ENCODE measurements at places on chromosomes 13 and 19.

DNA sequence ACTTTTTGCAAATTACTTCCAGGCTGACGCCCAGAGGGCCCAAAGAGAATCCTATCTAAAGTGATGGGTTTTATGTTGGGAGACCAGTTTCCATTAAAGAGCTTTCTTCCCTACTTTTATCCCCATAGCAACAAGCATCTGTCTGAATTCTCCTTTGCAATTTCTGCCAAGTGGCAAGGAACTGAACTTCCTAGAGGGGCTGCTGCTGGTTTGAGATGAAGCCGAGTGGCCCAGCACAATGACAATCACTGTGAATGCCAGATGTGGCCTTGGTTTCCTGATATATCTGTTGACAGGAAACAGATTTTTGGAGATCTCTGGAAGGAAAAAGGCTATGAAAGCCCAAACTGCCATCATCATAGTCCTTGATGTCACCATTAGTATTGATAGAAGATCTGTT, 198.6 kb downstream of the OXGR1 start:
- no peak for DNase-seq

GRCh38 chr13:70520275-70521036, 412.2 kb upstream of the KLHL1 start:
- no peak for DNase-seq

DNA sequence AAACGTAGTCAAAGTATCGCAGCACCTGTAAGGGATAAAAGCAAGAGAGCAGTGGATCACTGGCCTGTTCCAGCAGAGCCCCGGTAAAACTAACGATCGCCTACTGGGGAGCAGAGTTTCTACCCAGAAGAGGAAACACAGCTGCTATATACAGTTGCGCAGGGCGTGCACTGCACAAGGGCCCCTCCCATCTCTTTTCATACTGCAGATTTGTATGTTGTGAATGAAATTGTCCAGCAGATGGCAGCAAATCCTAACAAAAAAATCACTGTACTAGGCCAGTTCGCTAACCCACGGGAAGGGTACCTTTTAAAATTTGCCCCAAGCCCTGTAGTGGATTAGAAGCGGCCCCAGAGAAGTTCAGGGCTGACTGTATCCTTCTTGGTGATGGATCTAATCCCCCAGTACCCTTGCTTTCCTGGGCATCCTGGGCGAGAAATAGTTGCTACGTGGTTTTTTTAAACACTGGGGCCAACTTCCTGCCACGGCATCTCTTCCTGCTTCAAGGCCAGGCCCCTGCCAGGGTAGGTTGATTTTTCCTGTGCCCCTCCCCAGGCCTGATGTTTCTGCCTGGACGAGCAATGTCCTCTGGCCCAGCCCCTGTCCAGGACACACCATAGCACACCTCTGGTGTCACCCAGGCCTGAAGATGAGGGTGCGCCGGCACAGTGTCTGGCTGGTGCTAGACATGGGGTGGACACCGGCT, 127.0 kb downstream of the IER2 start:
- DNase-seq, result peak; percentile 71

GRCh38 chr19:46915386-46915785, 54.6 kb downstream of the ARHGAP35 start:
- no peak for DNase-seq

DNA sequence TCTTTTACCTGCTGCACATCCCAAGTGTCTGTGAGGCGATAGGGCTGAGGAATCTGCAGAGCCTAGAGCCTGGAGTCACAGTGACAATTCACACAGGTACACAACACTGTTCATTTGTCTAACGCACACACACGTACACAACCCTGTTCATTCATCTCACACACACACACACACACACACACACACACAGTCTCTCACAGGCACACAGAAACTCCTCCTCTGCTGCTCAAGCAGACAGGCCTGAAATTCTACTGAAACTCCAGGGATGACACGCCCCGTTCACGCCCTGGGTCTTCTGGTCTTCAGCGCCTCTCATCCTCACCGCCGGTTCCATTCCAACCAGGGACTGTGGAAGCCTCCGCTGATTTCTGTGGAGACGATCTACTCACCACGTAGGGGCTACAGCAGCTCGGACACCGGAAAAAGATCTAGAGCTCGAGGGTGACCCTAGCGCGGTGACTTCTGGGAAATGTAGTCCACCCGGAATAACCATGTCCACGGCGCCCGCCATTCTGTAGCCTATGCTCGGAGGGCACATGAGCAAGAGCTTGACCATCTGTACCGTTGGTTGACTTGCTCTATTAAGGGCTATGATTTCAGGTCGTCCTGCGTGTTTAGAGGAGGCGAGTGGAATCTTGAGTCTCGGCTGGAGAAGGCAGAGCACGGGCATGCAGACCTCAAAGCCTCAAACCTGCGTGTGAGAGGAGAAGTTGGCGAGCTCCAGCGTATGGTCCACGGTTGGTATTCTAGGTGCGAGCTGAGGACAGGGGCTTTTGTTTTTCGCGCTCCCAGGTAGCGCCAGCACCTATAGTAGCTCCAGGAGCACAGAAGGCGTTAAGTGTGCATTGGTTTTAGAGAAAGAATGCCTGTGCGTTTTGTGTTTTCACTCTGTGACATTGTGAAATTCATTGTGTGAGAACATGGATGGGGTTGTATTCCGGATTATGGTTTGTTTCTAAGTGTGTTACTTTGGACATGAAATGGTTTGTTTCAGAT, 33.4 kb downstream of the ZNF45 start:
- no peak for DNase-seq

GRCh38 chr13:79126706-79127105, 279.3 kb downstream of the RBM26 start:
- DNase-seq, result no peak

DNA sequence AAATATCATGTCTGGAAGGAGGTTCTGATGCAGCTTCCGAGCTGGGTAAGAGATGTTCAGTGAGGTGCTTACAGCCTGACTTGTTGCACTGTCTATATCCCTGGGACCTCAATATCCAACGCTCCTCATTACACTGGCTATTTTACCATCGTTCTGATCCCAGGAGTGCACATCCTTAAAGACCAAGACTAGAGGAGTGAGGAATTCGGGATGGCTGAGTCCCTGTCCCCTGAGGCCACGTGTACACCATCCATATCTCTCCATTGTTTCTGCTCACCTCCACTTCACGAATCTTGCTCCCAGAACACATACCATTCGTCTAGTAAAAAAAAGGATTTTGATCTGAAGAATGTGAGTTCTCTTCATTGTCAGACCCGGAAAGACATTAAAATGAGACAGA, at the start of gene OR7G2:
Gene OR7G2 (minus strand): TSS at position 101 of the 400 bp plus-strand sequence. CDS start 4,232 bp downstream, outside the sequence.
- no peak for DNase-seq

- DNase-seq, result no peak
Observed at GRCh38 chr13:40042991-40043390, 387.5 kb downstream of the COG6 start.

- DNase-seq, result no peak
Observed at GRCh38 chr19:6531163-6531955, 533 bp downstream of the TNFSF9 start.

DNA sequence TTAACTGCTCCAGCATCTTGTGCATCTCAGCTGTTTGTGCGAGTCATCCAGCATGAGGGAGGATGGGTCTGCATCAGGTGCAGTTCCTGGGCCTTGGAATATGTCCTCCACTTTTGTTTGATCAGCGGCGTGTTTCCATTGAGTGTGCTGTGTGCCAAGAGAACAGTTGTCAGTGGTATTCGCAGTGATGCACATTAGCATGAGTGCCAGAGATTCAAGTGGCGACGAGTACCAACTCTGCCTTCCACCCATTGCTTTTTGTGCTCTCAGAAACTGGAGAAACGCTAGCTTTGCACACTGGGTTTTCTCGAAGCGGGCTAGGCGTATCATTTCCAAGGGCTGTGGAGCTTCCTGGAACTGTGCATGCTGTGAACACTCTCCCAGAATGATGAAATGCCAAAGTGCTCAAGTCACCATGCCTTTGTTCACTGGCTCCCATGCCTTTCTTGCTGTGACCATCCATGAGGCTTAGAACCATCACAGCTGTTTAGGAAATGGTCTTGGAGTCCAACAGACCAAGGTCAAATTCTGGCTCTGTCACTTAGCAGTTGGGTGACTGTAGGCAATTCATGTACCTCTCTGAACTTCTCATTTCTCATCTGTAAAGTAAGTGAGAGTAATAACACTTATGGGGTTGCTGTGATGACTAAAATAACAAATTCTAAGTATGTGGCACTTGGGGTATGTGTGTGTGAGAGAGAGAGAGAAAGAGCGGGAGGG, 18.4 kb downstream of the LRCH1 start:
- DNase-seq, result peak; percentile 86

GRCh38 chr13:48831248-48831647, 144.5 kb upstream of the FNDC3A start:
- DNase-seq, result no peak

DNA sequence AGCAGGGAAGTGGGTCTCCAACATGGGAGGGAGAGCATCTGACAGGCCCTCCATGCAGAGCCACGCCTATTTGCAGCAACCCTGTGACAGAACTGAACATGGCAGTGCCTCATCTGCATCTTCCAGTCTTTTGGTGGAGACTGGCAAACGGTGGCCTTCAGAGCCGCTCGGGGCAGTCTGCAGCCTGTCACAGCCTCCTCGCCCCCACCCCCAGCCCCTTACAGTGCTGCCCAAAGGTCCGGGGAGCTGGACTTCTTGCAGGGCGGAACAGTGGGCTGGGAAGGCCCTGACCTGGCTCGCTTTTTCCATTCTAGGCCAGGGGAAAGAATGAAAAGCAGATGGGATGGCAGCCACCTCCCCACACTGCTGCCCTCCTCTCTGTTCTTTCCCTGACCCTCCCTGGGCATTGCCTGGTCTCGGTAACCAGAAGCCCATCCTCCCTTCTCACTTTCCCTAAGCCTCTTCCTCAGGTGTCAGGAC, 2.7 kb downstream of the CALM3 start:
- DNase-seq, result no peak

- no peak for DNase-seq
Observed at GRCh38 chr13:51257187-51257586, 35.0 kb downstream of the FAM124A start.

- DNase-seq, result no peak
Observed at GRCh38 chr19:55679343-55680257, 4.6 kb downstream of the EPN1 start.

GRCh38 chr13:99980201-99980823, 1.3 kb upstream of the ZIC2 start:
- DNase-seq, result peak; percentile 72

- no peak for DNase-seq
Observed at GRCh38 chr13:50444726-50445125, 398.8 kb downstream of the DLEU7 start.

DNA sequence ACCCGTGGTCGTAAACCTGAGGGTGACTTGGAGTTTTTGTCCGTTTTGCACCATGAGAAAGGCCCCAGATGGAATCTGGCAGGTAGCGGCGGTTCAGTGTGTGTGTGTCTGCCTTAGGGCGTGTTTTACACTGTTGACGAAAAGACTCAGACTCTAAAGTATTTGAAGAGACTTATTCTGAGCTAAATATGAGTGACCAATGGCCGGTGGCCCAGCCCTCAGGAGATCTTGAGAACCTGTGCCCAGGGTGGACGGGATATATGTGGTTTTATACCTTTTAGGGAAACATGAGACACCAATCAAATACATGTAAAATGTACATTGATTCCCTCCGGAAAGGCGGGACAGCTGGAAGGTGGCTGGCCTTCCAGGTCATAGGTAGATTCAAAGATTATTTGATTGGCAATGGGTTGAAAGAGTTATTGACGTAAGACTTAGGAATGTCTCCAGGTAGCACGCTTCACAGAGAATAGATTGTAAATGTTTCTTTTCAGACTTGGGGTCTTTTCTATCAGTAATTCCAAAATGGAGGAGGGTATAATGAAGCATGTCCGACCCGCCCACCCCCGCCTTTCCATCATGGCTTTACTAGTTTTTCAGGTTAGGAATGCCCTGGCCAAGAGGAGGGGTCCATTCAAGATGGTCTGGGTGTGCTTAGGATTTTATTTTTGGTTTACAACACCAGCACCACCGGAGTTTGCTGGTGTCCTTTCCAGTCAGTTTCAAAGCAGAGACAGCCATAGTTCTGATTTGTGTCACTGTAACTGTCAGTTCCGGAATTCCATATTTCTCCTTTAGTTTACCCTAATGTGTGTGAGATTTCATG, 1.0 kb upstream of the ZNF529 start:
- no peak for DNase-seq

All from NCI-H1694 (cell line).